Fibroblast of mammary gland (primary cell): ENCODE measurements at places on chromosomes 7 and 10.

DNA sequence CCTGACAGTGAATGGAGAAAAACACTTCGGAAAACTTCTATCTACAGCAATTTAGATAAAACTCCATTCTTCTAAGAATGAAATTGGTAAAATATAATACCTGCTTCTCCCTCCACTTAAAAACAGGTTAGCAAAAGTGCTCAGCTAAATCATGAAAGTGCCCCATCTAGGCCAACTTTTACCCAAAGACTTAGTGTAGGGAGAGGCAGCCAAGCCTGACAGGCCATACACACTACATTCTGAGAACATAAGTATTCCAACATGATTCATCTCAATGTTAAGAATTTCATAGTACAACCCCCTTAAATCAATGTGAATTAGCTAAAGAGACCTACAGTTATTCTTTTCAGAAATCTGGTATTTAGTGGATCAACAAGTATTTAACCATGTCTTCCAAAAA, 7.2 kb downstream of the FAM3C start:
- DNase-seq, result no peak

DNA sequence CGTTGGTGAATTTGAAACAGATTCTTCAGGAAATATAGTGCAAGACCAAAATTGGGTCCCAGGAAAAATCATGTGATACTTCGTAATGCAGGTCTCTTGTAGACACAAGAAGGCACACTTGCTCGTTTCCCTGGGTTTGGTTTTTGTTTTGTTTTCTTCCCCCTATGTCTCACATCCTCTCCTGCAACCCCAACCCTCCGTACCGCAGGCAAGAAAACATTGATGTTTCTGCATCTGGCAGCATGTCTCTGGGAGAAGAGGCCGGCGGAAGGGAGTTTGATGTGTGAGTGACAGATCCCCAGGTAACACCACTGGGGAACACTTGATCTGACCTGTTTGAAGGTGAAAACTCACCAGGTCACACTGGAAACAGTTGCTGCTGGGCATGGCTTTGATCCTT, 718.5 kb downstream of the AUTS2 start:
- no peak for DNase-seq

DNA sequence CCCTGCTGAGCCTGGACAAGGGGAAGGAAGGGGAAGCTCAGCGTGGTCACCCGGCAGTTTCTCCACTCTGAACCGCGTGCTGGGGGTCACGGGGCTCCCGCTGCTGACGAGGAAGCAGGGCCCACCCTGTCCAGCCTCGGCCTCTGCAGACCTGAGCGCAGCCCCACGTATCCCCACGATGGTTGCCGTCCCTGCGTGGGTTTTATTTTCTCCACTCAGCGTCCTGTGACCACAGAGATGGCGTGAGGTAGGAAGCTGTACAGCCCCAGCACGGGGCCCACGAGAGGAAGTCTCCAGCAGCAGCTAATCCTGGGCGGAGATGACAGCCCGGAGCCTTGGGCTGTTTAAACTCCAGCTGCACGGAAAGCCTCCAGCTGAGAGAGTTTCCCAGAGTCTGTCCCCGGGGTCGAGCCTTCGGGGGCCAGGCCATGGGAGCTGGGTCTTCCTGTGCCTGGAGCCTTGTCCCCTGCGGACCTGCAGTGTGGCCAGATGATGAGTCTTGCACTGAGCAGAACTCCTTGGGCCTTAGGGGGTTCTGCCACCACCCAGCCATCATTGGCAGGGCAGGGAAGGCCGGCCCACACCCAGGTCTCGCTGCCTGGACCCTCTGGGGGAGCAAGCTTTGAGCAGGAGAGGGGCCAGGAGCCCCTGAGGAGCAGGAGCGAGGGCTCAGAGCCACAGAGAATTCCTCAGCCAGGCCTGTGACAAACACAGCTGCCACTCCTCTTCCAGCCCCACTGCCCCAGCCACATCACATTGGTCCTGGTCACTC, 72.8 kb upstream of the FAM20C start:
- no peak for DNase-seq

DNA sequence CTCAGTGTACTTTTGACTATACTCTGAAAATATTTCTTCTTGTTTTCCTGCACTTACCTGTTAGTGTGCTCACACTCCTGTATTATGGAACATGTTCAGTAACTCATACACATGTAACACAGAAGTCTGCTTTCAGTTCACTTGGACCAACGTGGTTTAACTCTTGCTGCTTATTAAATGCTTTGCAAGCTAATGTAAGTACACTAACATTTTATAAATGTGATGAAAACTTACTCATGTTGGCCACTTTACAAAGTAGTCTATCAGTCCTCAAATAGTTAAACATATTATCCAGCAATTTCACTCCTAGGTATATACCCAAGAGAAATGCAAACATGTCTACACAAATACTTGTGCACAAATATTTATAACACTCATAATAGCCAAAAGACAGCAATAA, 98.4 kb downstream of the UBE2H start:
- no peak for DNase-seq

DNA sequence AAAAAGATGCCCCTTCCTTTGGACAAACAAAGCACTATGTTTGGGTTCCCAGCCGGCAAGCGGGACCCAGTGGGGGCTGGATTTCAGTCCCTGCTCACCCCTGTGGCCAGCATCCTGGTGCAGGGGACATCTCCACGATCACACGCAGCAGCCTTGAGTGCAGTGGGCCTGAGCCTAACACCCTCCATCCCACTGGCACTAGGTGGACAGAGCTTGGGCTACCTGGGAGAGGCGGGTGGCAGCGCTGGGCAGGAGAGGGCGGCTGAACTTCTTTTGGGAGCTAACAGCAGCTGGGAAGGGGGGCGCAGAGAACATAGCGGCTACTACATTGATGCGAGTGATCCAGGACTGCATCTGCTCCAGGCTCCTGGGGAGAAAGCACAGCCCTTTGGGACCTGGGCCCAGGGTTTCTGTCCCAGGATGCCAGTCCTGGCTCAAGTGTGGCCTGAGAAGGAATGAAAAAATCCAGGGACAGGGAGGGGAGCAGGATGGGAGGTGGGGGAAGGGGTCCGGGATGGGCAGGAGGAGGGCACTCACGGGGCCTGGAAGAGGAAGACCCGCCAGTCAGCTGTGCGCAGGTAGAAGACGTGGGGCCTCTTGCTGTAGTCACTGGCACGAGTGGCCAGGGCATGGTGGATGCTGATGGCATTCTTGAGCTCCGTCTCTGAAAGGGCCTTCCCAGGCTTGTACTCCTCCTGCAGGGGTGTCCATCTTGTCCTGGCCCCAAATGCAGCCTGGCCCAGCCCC, 9.0 kb downstream of the NFKB2 start:
- no peak for DNase-seq

- DNase-seq, result no peak
These were observed 34.0 kb downstream of the GATA3 start for GRCh38 chr10:8088504-8088903.

GRCh38 chr10:27285093-27285492, 44.5 kb upstream of the ACBD5 start:
- DNase-seq, result peak; percentile 5

DNA sequence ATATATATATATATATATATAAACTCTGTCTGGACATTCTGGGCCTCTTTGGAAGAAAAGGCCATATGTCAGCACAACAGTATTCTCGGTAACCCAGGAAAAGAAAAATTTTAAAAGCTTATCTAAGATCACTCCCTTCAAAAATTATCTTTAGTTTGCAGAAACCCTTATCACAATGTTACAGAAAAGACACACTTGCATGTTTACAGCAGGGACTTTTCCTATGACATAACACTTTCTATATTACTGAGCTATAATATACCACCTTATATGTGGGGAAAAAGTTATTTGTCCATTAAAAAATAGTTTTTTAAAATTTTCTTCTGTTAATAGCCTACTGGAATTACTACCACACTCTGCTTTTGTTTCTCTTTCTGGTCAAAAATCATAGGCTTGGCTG, 25.4 kb downstream of the ANKRD61 start:
- DNase-seq, result no peak

DNA sequence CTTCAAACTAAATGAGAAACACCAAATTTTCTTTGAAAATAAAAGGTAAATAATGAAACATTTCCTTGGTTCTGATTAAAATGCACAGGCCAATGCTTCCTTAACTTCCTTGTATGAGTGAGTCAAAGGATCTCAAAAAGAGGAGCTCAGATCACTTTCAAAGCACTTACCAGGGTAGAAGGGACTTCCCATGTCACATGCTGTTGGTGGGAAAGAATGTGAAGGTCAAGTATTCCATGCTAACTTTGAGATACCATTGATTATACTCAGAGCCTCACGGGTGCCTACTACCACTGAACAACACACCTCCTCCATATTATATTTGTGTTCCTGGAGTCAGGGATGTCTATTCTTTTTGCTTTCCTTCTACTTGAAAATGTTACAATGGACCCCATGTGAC, 233.5 kb upstream of the KIAA1217 start:
- no peak for DNase-seq

DNA sequence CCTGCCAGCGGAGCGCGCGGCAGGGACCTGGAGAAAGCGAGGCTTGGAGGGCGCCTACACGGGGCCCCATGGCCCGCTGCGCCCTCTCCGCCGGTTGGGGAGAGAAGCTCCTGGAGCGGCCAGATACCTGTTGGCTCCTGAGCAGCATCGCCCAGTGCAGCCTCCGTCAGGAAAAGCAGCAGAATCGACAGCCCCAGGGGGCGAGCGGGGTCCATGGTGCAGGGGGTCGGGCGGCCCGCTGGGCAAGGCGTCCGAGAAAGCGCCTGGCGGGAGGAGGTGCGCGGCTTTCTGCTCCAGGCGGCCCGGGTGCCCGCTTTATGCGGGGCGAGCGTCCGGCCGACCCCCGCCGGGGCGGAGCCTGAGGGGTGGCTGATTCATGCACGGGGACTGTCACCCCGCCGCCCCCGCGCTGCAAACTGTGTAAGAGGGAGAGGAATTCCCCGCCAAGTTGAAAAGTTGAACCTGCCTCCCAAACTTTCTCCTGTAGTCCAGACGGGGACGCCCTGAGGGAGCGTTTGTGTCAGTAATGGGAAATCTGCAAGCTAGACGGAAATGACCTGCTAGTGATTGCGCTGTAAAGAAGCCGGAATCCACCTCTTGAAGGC, at the start of gene TFPI2:
TFPI2 (minus strand) TSS at position 290 of the 605 bp plus-strand sequence; CDS start at position 215, 75 bp downstream.
- DNase-seq, result peak; percentile 73

GRCh38 chr7:46360811-46361210, 439.7 kb upstream of the IGFBP3 start:
- DNase-seq, result no peak

DNA sequence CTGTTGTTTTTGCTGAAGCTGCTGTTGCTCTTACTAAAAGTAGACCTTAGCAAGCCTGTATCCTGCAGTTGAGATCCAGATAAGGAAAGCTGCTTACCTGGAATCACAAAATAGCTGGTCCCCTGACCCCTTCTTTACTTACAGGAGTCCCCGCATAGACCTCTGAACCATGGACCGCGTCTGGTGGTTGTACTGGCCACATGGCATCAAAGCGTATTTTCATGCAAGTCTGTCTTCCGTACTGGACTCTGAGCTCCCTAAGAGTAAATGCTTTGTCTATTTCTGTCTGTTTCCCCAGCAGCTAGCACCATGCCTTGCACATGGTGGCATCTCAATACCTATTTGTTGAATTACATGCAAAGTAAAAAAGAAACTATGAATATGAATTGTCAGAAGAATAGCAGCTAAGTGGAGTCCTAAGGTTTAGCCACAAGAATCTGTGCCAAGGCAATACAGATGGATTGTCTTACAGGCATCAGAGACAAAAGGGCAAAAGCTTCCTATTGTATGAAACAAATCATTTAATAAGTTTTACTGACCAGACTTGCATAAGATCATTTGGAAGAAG, 159.2 kb downstream of the PAXIP1 start:
- no peak for DNase-seq

- peak; percentile 76 for DNase-seq
These were observed 282.1 kb downstream of the KCND2 start for GRCh38 chr7:120554960-120555571.

GRCh38 chr10:10489805-10490571, 527.7 kb upstream of the CELF2 start:
- DNase-seq, result peak; percentile 13

DNA sequence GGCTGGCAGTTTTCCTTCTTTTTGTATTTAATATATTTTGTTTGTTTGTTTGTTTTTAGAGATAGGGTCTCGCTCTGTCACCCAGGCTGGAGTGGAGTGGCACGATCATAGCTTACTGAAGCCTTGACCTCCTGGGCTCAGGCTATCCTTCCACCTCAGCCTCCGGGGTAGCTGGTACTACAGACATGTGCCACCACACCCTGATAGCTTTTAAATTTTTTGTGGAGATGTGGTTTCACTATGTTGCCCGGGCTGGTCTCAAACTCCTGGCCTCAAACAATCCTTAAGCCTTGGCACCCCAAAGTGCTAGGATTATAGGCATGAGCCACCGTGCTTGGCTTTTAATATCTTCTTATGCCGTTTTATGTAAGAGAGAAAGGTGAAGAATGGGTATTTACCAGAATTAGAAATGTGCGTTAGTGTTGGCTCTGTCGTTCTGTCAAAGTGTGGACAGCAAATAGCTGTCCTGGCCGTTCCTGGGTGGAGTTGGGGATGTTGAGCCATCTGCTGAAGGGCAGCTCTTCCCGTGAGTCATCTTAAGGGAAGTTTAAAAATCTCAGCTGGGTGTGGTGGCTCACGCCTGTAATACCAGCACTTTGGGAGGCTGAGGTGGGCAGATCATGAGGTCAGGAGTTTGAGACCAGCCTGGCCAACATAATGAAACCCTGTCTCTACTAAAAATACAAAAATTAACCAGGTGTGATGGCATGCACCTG, 14.8 kb downstream of the OGDH start:
- peak; percentile 72 for DNase-seq

DNA sequence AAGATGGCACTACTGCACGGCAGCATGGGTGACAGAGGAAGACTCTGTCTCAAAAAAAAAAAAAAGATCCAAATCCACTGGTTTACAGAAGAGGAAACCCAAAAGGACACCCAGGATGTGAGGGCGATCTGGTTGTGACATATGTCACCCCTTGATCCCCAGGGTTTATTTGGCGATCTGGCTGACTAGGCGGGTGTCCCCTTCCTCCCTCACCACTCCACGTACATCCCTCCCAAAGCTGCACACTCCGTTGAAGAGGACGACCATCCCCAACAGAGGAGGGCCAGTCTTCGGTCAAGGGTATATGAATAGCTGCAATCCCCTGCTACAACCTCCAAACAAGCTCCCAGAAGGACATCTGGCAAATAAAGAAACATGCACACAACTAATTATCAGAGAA, 111.6 kb downstream of the HTR5A start:
- DNase-seq, result no peak

DNA sequence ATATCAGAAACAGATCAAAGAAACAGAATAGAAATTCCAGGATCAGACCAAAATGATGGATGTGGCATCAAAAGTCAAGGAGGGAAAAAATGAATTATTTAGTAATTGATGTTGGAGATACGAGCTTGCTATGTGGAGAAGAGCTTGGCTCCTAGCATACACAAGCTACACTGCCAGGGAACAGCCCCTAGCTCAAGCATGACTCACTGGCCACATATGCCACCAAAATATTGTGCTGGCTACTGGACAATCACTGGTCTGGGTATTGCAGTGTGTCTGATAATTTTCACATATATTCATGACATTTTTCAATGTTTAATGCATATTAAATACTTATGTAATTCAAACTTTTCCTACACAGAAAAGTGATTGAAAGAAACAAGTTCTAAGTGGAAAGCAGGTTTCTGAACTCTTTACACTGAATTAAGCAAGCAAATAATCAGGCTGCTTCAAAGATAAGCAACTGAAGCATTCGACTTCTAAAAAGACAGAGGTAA, 59.3 kb downstream of the OAT start:
- DNase-seq, result peak; percentile 10
